Effector CD8-positive, alpha-beta T cell (primary cell): ENCODE measurements at places on chromosomes 5 and 9.

- DNase-seq, result no peak
These were observed 1402.7 kb upstream of the DMAC1 start for GRCh38 chr9:9202276-9202675.

DNA sequence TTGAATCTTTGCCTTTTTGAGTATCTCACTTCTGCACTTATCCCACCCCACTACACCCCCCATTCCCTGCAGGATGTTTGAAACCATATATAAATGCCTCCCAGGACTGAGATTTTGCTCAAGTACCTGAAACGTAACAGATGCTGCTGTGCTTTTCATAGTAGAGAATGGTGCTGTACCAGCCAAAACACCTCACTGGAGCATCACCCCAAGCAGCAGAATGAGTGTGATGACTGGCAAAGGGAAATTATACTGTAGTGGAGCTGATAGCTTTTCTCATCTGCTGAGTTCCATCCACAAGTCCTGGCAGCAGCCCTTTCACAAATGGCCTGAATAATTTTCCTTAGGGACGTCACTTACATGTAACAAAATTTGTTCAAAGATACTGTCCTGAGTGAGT, 246.1 kb downstream of the KDM4C start:
- DNase-seq, result no peak

- no peak for DNase-seq
These were observed 2.8 kb upstream of the ZNF462 start for GRCh38 chr9:106859957-106860720.

DNA sequence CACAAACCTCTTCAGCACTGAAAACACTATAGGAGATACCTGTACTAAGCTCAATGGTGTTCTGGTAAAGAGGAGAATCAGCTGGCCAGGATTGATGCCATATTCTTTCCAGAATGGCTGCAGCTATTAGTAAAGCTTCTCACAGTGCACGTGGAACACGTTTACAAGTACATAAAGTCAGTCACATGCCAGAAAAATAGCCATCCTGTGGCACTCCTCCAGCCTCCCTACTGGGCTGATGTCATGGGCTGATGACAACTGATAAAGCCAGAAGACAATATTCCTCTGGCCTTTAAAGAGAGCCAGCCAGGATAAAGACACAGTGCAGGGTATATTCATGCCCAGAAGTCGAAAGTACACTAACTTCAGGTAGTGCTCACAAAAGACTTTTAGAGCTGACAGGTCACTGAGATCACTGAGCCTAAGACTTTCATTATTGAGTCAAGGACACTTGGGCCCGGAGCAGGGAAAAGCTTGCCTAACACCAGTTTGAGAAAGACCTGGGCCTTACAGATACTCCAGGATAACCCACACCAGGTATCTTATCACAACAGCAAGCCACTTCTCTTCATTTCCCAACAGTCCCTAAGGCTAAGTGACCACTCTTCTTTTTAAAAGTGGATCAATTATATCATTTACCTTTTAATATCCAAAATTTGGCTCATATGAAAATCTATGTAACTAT, 29.4 kb downstream of the ABITRAM start:
- no peak for DNase-seq

DNA sequence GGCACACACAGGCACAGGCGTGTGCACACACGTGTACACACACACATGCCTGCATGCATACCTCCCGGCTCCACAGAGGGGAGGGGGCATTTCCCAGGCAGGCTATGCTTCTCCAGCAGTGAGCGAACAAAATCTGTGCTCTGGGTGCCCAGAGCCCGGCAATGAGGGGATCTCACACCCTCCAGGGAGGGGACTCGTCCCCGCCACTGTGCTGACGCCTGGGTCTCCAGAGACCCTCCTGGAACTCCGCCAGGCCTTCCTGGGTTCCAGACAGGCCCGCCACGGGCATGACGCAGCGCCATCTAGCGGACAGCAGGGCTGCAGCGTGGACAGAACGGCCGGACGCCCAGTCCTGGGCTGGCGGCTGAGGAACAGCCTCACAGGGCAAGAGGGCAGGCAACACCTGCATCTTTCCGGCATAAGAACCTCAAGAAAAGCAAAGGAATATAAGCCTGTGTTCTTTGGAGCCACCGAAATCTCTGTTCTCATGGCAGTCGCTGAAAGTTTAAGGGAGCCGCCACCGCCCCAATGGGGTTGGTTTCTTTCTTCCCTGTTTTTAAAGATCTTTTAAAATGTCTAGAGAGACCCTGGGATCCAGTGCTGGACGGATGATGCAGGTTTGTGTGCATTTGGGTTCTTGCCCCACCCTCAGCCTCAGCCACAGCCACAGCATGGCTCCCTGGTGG, 135.6 kb upstream of the PPP1R26 start:
- peak; percentile 3 for DNase-seq

DNA sequence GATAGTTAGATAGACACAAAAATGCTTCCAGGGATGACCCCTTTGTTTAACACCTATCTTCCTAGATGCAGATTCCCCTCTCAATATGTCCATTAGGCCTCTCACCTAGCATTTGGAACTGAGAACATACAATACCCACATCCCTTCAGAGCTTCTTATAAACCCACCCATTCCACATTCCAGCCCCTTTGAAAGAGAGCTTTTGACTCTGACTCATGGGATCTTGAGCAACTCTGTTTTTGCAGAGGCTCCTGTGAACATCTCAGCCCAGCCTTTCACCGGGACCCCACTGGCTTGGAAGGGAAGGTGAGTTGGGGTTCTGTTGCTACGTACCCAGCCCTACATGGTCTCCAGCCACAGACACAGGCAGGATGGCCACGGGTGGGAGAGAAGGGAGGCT, 195.5 kb downstream of the FRMD3 start:
- DNase-seq, result no peak

DNA sequence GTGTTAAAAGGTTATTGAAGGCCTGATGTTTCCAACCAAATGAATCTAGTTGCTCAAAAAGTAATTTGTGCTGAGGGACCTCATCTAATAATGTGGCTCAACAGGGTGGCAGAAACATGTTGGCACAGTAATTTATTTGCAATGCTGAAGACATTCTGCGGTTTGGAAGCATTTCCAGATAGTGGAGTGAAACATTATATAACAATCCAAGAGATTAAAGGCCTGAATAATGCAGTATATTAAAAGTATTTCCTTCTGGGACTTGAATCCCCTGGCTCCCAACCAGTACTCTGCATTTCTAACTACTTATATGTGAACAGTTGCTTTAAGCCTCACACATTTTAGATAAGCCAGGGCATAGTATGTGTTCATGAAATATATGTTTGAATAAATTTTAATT, 25.9 kb upstream of the ALDH1A1 start:
- DNase-seq, result no peak

- DNase-seq, result no peak
These were observed 61.0 kb upstream of the SPTLC1 start for GRCh38 chr9:92176068-92176799.

DNA sequence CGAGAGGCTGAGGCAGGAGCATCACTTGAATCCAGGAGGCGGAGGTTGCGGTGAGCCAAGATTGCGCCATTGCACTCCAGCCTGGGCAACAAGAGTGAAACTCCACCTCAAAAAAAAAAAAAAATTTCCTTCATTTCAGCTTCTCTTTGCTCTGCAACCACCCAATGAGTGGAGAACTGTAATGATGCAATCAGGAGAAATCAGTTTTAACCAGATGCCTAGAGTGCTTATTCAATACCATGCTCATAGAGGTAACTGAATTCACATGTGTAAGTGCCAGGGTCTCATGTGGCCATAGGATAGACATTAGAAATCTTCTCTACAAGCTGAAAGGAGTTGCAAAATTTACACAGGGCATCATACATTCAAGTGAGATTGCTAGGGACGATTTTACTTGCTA, 70.6 kb downstream of the HMHB1 start:
- no peak for DNase-seq

- no peak for DNase-seq
These were observed 49.3 kb upstream of the PPARGC1B start for GRCh38 chr5:149680810-149681221.

DNA sequence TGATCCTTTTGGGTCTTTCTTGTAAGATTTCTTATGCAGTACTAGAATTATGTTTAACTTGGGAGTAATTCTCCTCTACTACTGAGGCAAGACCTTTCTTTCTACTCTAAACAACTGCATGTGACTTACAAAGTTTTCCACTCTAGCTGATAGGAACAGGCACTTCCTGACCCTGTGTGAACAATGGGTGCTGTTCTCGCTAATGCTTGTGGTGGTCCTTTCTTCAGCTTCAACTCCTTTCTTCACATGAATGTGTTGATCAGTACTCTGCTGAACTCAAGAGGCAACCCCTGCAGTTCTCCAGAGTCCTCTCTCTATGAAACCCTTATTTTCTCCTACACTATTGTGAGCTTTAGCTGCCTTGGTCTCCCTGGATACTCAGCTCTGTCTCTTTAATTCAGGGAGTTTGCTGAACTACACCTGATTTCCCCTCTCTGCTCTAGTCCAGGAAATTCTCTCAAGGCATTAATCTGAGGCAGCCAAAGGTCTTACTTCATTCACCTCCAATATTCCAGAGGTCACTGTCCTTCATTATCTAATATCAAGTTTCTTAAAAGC, 484.6 kb upstream of the PIK3R1 start:
- DNase-seq, result no peak

GRCh38 chr9:592733-593132, 248.8 kb upstream of the DMRT1 start:
- no peak for DNase-seq

GRCh38 chr9:109264877-109265587, 55.8 kb downstream of the EPB41L4B start:
- no peak for DNase-seq

DNA sequence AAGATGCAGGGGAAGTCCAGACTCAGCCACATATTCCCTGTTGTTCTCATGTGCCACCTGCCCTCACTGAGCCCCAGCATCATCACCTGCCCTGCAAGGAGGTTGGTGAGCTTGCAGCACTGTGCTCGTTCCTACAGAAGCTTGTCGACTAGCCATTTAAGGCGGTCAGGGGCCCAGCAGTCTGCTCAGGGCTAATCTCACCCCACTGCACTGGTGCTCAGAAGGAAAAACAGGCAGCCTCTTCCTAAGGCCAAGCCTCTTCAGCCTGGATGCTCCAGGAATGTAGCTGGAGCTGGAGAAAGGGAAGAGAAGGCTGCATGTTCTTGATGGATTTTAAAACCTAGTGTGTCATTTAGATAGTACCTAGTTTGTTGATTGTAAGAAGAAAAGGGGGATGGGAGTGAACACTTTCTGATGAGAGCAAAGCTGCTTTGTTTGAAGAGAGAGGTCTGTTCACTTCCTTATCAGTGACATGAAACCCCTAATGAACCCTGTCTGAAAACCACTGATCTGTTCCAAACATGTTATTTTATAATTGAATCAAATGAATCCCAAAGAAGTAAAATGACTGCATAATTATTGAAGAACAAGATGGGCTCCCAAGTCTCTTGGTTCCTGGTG, 10.6 kb upstream of the ASPN start:
- DNase-seq, result no peak

DNA sequence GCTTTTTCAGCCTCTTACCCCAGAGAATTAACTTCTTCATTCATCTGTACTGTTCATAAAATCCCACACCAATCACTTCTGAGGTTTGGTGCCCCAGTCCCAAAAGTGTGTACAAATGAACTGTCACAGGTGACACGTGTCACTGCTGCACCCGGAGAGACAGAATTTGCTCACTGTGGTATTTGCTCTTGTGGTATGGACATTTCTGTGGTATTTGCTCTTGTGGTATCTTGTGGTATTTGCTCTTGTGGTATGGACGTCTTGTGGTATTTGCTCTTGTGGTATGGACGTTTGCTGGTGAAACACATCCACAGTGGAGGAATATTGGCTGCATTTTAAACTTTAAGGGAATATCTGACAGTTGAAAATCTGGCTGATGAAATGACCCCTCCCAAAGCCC, 214.9 kb upstream of the DAP start:
- DNase-seq, result no peak
